Neural crest cell (in vitro differentiated cells): ENCODE measurements at places on chromosomes 12 and 14. TPM values are rescaled to one million over a fixed set of nuclear protein-coding genes. Genes with fewer than 3 reads are reported as not detected.

Gene OTX2
- 0.77 and 0.84 TPM in 2 replicates for total RNA-seq

Gene PRH2
- total RNA-seq = not detected in 2 replicates

Gene PLA2G1B
- total RNA-seq = not detected in 2 replicates

Gene GPR135
- total RNA-seq = 3.3 and 3.5 TPM in 2 replicates
